ENCODE measurements at places on chromosomes 16 and 17. TPM values are rescaled to one million over a fixed set of nuclear protein-coding genes. Genes with fewer than 3 reads are reported as not detected.

GRCh38 chr16:66416939-66417700 is 10.0 kb upstream of the BEAN1 start:
- DNase-seq: peak; percentile 79

- DNase-seq: no peak
Measured at GRCh38 chr17:66850692-66851091, 15.8 kb downstream of the CACNG5 start.

DNA sequence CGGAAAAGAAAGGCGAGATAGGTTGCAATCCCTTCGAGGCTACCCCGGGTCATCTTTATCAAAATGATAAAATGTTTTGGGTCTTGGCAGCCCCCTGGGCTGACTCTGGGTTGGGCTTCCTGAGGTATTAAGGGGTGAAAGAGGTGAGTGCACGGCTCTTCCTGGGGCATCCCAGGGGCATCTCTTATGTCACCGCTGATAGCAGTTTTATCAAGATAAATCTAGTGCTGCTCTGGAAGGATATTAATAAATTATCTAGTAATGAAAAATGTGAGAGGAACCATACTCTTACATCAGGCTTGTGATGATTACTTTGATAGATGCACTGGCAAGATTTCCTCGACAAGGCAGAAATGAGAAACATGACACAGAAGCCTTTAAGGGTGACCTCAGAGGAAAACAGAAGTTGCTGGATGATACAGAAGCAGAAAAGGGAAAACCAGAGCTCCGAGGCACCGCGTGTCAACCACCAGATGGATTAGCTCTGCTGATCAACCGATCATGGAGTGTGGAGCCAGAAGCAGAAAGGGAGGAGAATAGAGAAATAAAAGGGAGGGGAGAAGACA is 491.3 kb downstream of the TMEM114 start:
- no peak for DNase-seq

ACSM2B gene
- not detected for polyA plus RNA-seq

PLCD3 gene
- 97.4 TPM for polyA plus RNA-seq

DNA sequence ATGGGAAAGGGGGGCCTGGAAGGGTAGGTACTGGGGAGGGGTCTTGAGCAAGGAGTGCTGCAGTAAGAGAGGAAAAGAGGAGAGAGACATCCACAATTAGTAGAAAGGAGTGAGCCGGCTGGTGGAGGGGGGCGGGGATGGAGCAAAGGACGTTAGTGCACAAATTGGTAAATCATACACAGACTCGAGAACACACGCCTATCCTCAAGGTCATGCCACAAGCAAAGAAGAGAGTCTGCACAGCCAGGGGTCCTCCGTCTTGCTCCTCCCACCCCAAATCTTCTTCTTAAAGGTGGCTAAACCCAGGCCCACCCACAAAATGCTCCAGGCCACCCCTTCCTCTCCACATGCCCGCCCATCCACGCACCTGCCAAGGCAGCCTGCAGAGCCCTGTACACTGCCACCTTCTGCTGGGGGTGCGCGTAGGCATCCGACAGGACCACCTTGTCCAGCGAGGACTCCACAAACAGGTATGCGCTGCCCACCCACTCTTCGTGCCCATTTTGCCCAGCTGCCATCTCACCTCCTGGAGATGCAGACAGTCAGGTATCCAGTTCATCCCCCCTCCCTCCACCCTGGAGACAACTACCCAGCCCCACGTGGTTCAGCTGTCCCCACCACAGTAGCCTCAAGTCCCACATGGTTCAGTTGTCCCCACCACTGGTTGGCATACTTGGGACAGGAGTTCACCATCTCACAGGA is 3.4 kb downstream of the TRADD start:
- no peak for DNase-seq

DNA sequence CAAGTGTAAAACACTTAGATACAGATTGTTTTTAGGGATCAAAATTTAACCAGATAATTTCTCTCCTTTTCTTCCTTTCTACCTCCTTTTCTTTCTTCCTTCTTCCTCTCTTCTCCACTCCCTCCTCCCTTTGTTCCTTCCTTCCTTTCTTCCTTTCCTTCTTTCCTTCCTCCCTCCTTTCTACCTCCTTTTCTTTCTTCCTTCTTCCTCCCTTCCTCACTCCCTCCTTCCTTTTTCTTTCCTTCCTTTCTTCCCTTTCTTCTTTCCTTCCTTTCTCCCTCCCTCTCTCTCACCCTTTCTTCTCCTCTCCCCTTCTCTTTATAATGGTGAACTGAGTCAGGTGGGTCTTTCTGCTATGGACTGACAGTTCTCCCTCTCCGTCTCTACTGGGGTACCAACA is 397.5 kb upstream of the CDH11 start:
- DNase-seq: no peak

DNA sequence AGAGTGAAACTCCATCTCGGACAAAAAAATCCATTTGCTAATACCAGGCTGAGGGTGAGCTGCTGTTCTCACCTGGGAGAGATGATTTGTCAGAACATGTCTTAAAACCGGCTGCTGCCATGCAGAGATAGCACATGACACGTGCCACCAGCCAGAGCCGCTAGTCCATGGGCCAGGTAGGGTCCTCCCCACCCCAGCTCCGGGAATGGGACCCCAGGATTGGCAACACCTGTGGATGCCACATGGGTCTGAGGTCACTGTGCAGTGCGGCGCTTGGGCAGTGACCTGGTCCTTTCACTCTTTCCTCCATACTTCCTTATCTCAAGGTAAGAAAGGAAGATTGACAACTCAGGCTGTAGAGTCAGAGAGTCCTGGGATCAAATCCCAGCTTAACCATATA is 393.3 kb upstream of the TNRC6C start:
- DNase-seq: peak; percentile 17

TRPV2 gene
- polyA plus RNA-seq: 0.11 TPM

DHX58 gene
- polyA plus RNA-seq: 14.6 TPM

C16orf96 gene
- polyA plus RNA-seq: not detected

EXOC3L1 gene
- polyA plus RNA-seq: not detected

- peak; percentile 54 for DNase-seq
Measured at GRCh38 chr16:21083729-21084268, 66.8 kb downstream of the DNAH3 start.

GRCh38 chr16:30934827-30935557 is 11.6 kb downstream of the FBXL19 start:
- no peak for DNase-seq

RNF43 gene
- 8.5 TPM for polyA plus RNA-seq

DNA sequence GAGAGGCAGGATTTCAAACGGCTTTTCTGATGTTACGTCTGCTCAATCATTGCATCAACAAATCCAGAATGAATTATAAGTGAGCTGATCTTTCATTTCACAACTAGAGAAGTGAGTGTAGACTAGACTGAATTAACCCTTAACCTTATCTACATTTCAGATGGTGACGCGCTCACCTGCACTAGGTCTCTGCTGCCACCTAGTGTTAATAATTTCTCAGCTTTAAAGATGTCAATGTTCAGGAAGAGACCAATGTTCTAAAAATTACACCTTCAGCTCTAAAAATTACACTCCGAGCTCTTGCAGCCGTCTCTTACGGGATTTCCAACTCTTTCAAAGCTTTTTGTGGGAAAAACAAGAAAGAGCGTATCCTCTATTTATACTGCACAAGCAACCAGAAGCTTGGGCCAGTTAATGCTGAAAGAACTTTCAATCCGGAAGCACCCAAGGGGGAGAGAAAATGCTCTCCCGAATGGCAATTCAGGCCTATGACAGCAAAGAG is 88.2 kb upstream of the FA2H start:
- DNase-seq: no peak

DNA sequence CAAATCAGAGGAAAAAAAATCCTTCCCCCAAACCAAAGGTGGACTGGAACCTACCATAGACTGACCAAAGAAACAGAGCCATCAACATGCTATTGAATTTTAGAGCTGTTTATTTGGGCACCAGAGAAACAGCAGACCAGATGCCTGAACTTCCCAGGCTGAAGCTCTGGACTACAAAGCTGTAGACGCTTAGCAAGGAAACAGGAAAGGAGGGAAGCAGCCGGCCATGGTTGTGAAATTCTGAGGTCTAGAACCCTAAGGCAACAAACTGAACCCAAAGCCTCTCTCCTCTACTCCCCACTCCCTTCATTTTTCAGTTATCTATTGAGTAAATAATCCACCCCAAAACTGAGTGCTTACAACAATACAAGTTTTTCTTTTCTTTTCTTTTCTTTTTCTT is 45.4 kb upstream of the MEIOC start:
- no peak for DNase-seq

DNA sequence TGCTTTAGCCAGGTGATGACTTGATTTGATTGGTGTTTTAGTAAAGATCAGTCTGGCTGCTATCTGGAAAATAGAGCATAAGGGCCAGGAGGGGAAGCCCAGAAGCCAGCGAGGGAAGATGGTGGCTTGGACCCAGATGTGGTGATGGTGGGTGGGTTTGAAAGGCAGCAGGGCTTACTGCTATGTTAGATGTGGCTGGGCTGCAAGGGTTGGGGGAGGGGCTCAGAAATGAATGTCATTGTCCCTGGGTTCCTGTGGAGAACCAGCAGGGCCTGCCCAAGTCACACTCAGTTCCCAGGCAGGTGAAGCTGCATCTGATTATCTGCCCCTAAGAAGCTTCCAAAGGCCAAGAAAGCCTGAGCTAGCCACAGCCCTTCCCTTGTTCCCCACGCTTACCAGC is 71.7 kb upstream of the BRD7 start:
- no peak for DNase-seq

DNA sequence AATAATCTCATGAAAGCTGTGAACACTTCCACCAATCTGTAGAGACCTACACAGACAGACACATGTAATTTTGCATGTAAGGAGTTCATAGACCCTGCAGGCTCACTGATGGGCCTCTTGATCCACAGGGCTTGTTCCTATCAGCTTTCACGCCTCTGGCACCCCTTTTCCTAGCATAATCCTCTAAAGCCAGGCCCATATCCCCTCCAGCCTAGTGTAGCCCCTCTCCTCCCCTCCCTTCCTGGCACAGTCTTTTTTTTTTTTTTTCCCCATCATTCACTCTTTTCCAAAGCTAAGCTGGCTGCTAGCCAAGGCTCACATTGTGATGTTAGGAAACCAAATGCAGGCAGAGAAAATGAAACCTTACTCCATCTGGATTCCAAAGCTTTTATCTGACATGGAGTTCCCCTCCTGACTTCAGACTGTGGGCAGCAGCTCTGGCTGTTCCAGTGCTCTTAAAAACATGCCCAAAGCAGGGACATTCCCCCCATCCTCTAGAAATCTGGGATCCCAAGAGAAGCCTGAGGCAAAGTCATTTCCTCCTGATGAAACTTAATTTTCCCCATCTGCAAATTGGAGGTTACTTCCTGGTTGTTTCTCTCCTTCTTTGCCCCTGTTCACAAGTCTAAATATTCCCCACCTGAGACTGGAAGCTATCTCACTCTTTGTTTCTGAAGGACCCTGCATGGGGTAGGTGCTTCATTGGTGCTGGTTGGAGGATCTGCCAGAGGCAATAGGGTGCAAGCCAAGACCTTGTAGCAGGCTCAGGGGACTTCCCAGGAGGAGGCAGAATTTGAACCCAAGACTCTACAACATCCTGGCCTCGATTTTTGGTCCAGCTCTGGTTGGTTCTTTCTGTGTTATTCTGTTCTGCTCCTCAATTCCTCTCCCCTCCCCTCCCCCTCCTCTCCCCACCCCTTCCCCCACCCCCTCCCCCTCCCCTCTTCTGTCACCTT is 9.9 kb upstream of the CCL5 start:
- DNase-seq: peak; percentile 43

- no peak for DNase-seq
Measured at GRCh38 chr16:67470359-67470758, 10.6 kb downstream of the ATP6V0D1 start.

DNA sequence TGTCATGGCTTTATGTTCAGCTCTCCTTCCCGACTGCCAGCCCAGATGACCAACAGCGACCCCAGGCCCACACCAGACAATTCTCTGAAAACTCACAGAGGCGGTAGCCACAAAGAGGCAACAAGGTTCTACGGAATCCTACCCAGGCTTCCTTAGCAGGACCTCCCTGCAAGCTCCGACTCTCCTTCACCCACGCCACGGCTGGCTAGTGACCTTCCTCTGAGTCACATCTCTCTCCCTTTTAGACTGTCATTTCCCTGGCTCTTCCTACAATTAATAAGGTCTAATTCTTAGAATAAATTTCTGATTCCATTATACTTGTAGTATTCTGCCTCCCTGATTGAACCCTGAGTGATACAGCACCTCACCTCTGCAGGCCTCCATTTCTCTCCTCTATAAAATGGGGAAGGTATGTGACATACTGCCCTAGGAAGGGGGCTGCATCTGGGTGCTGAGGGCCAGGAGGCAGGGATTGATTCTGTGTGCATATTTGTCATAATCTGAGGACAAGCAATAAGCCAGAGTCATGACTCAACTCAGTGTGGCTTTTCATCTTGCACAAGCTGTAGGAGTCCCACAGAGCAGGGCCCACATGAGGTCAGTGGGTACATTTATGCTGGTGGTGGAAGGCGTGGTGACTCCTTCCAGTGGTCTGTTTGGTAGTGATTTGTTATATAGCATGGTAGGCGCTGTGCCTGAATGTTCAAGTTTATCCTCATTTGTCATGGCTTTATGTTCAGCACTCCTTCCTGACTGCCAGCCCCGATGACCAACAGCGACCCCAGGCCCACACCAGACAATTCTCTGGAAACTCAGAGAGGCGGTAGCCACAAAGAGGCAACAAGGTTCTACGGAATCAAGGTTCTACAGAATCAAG is 46.2 kb downstream of the SMPD3 start:
- no peak for DNase-seq

KRT36 gene
- polyA plus RNA-seq: not detected

- DNase-seq: no peak
Measured at GRCh38 chr17:67434061-67434525, 57.0 kb downstream of the PITPNC1 start.

- peak; percentile 22 for DNase-seq
Measured at GRCh38 chr17:59366773-59367656, 35.6 kb downstream of the YPEL2 start.

DNA sequence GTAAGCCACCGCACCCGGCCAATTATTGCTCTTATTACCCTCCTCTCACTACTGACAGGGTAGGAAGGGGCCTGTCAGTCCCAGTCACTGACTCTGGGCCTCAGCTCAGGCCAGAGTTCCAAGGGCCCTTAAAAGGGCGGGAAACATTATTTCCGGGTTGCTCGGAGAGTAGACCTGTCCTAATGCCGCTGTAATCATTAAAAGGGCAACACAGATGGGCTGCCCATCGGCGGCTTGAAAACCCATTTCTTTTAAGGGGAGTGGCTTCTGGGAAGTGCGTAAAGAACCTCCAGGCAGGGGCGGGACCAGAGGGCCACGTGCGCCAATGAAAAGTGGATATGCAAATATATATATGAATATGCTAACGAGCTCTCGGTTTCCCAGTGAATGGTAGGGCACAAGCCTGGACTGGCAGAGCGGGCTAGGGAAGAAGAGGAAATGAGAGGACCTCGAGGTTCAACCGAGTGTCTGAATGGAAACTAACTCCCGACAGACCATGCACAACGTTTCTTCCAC is 26.6 kb downstream of the PIPOX start:
- peak; percentile 83 for DNase-seq

PCGF2 gene
- polyA plus RNA-seq: 41.2 TPM

GRCh38 chr16:53053967-53054669 is 673 bp upstream of the CHD9 start:
- no peak for DNase-seq

- DNase-seq: no peak
Measured at GRCh38 chr16:16143038-16143763, 80.1 kb downstream of the ABCC6 start.

GPR142 gene
- polyA plus RNA-seq: not detected

GRCh38 chr16:11140098-11140375 is 116.0 kb downstream of the SOCS1 start:
- no peak for DNase-seq

- no peak for DNase-seq
Measured at GRCh38 chr17:8494506-8495111, 58.9 kb downstream of the NDEL1 start.

KRT9 gene
- 1.7 TPM for polyA plus RNA-seq

KRTAP9-8 gene
- not detected for polyA plus RNA-seq

GRCh38 chr16:17804857-17805256 is 334.1 kb upstream of the XYLT1 start:
- DNase-seq: no peak

Measured in foreskin keratinocyte (primary cell).